ENCODE measurements at places on chromosomes 12 and 14. TPM values are rescaled to one million over a fixed set of nuclear protein-coding genes. Genes with fewer than 3 reads are reported as not detected.

GPR132 gene
- total RNA-seq = 31.5 TPM

TNFAIP2 gene
- 0.37 TPM for total RNA-seq

SMARCC2 gene
- 130 TPM for total RNA-seq

JAG2 gene
- total RNA-seq = 11.2 TPM

CLEC2B gene
- 13.0 TPM for total RNA-seq

MANSC1 gene
- 1.1 TPM for total RNA-seq

OS9 gene
- total RNA-seq = 92.6 TPM

KRT6C gene
- not detected for total RNA-seq

SLC38A4 gene
- not detected for total RNA-seq

SLC7A7 gene
- 0.40 TPM for total RNA-seq

TAOK3 gene
- 51.8 TPM for total RNA-seq

DAO gene
- total RNA-seq = not detected

ASB8 gene
- total RNA-seq = 30.0 TPM

SDSL gene
- 0.61 TPM for total RNA-seq

CIROP gene
- not detected for total RNA-seq

SCN8A gene
- 0.38 TPM for total RNA-seq

CSAD gene
- 21.6 TPM for total RNA-seq

AMN gene
- total RNA-seq = 0.35 TPM

KCNA1 gene
- total RNA-seq = not detected

RPS6KA5 gene
- 13.5 TPM for total RNA-seq

CYP46A1 gene
- 0.02 TPM for total RNA-seq

TEX52 gene
- 0.17 TPM for total RNA-seq

CEBPE gene
- 0.35 TPM for total RNA-seq

TSPAN8 gene
- not detected for total RNA-seq

SLC38A2 gene
- total RNA-seq = 168 TPM

FSCB gene
- not detected for total RNA-seq

NFE2 gene
- not detected for total RNA-seq

CPNE6 gene
- not detected for total RNA-seq

PLEKHD1 gene
- total RNA-seq = 0.12 TPM

NPFF gene
- 0.57 TPM for total RNA-seq

PPP1R36 gene
- 0.33 TPM for total RNA-seq

OR6C3 gene
- total RNA-seq = not detected

SMCO3 gene
- not detected for total RNA-seq

UBR7 gene
- total RNA-seq = 35.3 TPM

TPH2 gene
- not detected for total RNA-seq

MORN3 gene
- total RNA-seq = 1.0 TPM

ADCY4 gene
- total RNA-seq = 1.6 TPM

SLC7A8 gene
- total RNA-seq = not detected

FERMT2 gene
- 1.6 TPM for total RNA-seq

LUM gene
- not detected for total RNA-seq

CCDC196 gene
- not detected for total RNA-seq

PACS2 gene
- 31.5 TPM for total RNA-seq

NUAK1 gene
- 0.02 TPM for total RNA-seq

ASB2 gene
- 21.1 TPM for total RNA-seq

BDKRB1 gene
- not detected for total RNA-seq

SERPINA9 gene
- total RNA-seq = not detected

PPFIA2 gene
- total RNA-seq = not detected

RTN1 gene
- not detected for total RNA-seq

CAPRIN2 gene
- total RNA-seq = 8.6 TPM

LRRC9 gene
- not detected for total RNA-seq

KLRD1 gene
- total RNA-seq = 1.2 TPM

CRIP1 gene
- 110 TPM for total RNA-seq

All from activated CD4-positive, alpha-beta T cell treated with anti-CD3 and anti-CD28 coated beads, Interleukin-2, amount 10 ng/mL, durations not matched to agents 24 days and 14 days (primary cell).